CD8-positive, alpha-beta memory T cell (primary cell): ENCODE measurements at places on chromosomes 13 and 19. TPM values are rescaled to one million over a fixed set of nuclear protein-coding genes. Genes with fewer than 3 reads are reported as not detected.

- no peak for DNase-seq
These were observed 15.3 kb upstream of the KCTD4 start for GRCh38 chr13:45216193-45216592.

GRCh38 chr13:92833071-92833470, 393.5 kb upstream of the GPC6 start:
- DNase-seq, result no peak

DNA sequence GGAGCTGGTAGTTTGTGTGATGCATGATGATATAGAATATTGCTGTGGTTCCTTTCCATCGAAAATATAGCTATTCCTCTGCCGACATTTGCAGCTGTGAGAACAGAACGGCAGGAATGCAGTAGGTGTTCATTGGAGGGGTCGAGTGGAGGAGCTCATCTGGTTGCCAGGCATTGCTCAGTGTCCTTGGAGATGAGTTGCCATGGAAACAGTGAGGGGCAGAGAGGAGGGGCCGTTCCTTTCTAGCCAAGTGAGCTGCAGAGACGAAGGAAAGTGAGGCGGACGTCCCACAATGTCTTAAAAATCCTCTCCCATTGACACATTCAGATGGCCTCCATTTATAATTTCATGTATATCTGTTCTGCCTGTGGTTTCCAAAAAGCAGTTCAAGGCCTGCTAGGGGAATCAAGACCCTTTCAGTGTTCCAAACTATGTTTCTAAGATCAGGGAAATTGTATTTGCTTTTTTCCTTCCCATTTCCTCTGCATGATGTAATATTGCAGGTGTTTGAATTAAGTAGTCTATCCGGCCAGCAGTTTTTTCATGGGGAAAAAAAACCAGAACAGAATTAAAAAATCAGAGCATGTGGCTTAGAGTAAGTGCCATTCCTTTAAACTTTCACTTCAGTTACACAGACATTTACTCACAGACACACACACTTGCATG, 41.2 kb upstream of the ZNF835 start:
- no peak for DNase-seq

The RPL13A gene
- 3,912 TPM for total RNA-seq

DNA sequence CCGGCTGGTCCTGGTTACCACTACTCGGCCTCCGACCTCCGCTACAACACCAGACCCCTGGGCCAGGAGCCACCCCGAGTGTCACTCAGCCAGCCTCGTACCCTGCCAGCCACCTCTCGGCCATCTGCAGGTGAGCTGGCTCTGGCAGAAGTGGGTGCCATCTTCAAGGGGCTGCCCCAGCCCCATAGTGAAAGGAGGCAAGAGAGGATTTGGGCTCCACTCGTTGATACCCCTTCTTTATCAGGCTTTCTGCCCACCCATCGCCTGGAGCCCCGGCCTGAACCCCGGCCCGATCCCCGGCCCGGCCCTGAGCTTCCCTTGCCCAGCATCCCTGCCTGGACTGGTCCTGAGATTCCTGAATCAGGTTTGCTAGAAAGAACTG, 7.1 kb downstream of the LTBP4 start:
- DNase-seq, result peak; percentile 48

DNA sequence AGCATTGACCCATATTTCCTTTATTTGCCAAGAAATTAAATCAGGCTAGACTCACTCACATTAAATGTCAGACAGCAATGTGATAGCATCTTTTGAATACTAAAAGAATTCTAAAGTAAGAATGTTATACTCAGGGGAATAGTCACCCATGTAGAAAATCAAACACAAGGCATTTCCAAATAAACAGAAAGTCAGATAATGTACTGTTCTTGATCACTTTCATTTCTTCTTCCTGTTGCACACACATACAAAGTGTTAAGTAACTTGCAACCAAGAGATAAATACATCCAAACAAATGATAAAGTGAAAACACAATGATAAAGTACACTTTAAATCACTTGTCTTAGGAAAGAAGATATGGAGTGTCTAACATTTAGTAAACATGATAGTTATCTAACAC, 1366.6 kb upstream of the MIR17HG start:
- DNase-seq, result no peak

The IGFL1 gene
- total RNA-seq, result not detected

The IZUMO4 gene
- 8.9 TPM for total RNA-seq

DNA sequence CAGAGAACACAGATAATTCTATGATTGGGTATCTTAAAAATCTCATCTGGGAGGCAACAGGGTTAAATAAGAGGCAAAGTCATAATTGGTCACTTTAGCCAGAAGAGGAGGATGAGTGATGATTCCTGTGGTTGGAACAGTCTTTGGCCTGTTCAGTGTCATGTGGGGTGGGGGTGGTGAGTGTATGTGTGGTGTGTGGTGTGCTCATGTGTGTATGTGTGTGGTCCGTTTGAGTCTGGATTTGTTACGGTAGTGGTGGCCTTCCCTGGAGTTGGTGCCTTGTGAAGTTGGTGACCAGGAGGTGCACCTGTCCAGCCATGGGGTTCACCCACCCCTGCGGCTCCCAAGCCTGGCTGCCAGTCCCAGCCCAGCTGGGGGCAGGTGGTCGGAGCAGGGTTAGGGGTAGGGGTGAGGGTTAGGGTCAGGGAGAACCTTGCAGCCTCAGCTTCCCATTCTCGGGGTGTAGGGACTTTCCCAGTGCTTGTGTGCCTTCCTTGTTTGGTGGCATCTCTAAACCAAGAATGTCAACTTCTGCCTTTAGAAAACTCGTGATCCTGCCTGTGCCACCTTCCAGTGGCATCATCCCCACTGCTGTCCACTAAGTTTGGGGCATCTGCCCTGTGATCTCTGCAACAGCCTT, 97.5 kb downstream of the RAB20 start:
- no peak for DNase-seq

DNA sequence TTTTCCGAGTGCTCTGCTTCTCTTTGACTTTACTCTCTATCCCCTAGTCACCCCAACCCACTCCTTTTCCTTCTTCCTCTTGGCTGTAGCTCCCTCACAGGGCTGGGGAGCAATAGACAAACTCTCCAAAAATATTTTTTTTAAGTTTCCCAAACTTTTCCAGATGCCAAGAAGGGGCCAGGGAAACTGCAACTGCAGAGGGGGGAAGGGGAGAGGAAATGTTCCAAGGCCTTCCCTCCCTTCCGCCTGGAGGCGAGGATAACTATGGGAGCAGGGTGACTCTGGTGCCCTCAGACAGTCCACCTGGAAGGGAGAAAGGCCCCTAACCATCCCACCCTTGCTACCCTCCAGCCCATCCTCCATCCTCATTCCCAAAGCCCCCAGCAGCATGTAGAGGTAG, 49.4 kb downstream of the LYL1 start:
- no peak for DNase-seq

The ADAMTS10 gene
- total RNA-seq, result 16.2 TPM

The GRK1 gene
- total RNA-seq, result not detected

- no peak for DNase-seq
These were observed 40.7 kb downstream of the GARRE1 start for GRCh38 chr19:34295103-34295502.

DNA sequence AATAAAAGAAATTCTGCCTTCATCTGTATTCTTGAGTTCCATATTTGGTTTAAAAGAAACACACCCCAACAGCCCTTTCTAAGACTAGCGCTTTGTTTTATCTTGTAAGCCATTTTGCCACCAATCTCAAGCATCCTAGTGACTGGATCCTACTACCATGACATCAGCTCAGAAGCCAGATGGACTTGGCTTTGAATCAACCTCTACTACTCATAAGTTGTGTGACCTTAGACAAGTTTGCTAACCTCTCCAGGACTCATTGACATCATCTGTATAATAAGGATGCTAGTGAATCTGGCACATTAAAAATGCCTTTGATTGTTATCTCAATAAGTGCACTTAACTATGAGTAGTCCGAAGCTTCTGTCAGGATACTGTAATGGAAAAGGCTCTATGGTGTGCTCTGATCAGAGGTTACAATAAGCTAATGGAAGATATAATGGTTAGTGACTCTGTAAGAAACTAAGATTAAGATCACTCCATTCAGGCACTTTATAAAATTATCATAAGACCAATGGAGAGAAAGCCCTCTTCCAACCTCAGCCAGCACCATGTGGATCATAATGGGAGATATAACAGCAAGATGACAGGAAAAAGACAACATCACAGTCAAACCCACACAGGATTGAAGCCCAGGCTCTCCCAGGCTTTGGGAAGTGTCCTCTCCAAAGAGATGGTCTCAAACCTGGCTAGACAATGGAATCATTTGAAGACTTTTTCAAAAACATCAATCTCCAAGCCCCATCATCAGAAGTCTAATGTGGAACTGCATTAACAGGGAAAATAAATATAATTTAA, 180.6 kb upstream of the MIR17HG start:
- DNase-seq, result no peak

The CAPNS1 gene
- total RNA-seq, result 415 TPM

The ZNF100 gene
- total RNA-seq, result 19.2 TPM

DNA sequence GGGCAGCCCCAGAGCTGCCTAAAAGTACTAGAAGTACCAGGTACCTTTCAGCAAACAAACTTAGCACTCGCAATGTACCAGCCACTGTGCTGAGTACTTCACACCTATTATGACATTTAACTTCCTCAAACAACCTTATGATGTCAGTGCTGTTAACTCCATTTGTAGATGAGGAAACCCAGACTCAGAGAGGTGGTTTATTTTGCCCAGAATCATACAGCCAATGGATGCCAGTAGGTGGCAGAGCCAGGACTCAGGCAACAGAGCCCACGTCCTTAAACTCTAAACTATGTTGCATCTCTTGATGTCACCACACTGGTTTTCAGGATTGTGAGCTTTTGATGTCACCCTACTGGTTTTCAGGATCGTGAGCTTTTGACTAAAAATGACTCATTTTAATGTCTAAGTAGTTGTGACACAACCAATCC, 78.9 kb downstream of the FLT1 start:
- DNase-seq, result no peak

The OR7A5 gene
- not detected for total RNA-seq

- DNase-seq, result no peak
These were observed 149.4 kb upstream of the FBXL3 start for GRCh38 chr13:77176350-77176749.

The CEACAM8 gene
- not detected for total RNA-seq

DNA sequence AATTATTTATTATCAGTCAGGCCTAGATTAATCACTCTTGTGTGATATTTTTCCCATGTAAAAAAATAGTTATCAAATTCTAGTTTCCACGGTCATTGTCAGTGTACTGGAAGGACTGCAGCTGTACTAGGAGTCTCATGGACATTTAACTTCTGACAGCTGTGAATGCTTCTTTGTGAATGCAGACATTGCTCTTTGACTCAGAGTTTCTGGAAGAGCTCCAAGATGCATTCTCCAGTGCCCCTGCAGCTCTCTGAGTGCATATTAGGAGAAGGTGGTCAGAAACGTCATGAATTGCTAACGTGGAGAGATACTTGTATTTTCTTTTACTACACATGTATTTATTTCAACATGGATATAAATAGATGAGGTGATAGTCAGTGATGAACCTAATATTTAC, 9.7 kb upstream of the SLITRK5 start:
- DNase-seq, result no peak

The ZNF66 gene
- total RNA-seq, result 8.6 TPM

The MAST1 gene
- 0.38 TPM for total RNA-seq

DNA sequence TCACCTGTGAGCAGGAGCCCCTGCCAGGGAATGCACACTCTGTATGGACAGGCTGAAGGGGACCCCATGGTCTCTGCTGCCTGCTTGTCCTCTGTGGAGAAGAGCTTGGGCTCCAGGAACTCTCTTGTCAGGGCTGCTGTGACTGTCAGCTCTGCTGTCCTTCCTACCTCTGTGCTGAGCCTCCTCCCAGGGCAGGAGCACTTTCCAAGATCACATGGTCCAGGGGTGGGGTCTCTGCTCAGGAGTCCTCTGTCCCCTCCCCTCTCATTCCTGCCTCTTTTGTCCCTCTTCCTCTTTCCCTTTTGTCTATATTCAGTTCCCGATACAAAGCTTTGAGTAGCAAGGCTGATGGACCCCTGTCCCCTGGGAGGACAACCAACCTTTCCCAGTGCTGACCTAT, at the start of gene CEACAM7:
Gene CEACAM7, minus strand, starts transcription at position 173 of the 400 bp plus-strand sequence. Its CDS starts 105 bp downstream, at position 68.
- DNase-seq, result no peak

GRCh38 chr19:907183-907853, 5.7 kb downstream of the R3HDM4 start:
- DNase-seq, result no peak

GRCh38 chr19:18392417-18392816, 5.0 kb downstream of the LRRC25 start:
- no peak for DNase-seq

The TJP3 gene
- total RNA-seq, result 1.7 TPM

GRCh38 chr19:51590441-51590840, 19.4 kb downstream of the ZNF175 start:
- no peak for DNase-seq

The CYSLTR2 gene
- 2.4 TPM for total RNA-seq

- DNase-seq, result no peak
These were observed 233.9 kb downstream of the ABCC4 start for GRCh38 chr13:95067303-95067702.

DNA sequence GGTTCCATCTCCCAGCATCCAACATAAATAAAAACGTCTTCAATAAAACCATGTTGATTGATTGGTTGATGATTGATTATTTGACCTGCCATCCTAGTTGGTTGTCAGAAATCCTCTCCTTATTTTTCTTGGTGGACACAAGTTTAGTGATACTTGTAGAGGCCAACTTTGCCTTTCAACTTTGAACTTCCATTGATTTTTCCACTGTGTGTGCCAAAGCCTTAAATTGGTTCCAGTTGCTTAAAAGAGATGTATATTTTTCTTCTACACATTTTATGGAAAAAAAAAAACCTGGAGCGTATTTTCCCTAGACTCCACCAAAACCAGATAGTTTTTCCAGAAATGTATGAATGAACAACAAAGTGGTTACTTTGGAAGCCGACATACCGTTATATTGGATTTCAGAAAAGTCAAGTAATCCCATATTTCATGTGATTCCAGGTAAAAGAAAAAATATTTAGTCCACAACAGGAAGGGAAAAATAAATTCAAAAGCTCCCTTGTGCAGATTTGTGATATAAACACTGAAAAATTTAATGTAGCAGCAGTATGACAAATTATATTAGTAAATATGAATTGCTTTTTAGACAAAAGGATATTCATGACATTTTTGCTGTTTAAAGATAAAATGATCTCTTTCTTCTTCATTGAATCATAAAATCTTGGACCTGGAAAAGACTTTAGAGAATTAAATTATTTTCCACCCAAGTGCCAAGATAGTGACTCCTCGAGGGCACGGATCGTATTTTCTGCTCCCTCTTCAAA, 85.2 kb downstream of the MBNL2 start:
- no peak for DNase-seq

- no peak for DNase-seq
These were observed 47.4 kb downstream of the SIPA1L3 start for GRCh38 chr19:37954421-37954874.

GRCh38 chr19:48646722-48647216, 782 bp upstream of the CA11 start:
- no peak for DNase-seq
